ENCODE measurements at places on chromosomes 6 and 20. TPM values are rescaled to one million over a fixed set of nuclear protein-coding genes. Genes with fewer than 3 reads are reported as not detected.
A peak's percentile ranks its signal among the peaks of the same experiment; 100 is the strongest.

Gene ABHD16B
- not detected for total RNA-seq

Gene NUS1
- total RNA-seq, result 30.6 TPM

Gene CTAGE9
- not detected for total RNA-seq

Gene BMP5
- total RNA-seq, result not detected

Gene MAK
- not detected for total RNA-seq

Gene DLK2
- 1.1 TPM for total RNA-seq

GRCh38 chr20:44018942-44019637 is 104.4 kb downstream of the TOX2 start:
- no peak for DNase-seq

DNA sequence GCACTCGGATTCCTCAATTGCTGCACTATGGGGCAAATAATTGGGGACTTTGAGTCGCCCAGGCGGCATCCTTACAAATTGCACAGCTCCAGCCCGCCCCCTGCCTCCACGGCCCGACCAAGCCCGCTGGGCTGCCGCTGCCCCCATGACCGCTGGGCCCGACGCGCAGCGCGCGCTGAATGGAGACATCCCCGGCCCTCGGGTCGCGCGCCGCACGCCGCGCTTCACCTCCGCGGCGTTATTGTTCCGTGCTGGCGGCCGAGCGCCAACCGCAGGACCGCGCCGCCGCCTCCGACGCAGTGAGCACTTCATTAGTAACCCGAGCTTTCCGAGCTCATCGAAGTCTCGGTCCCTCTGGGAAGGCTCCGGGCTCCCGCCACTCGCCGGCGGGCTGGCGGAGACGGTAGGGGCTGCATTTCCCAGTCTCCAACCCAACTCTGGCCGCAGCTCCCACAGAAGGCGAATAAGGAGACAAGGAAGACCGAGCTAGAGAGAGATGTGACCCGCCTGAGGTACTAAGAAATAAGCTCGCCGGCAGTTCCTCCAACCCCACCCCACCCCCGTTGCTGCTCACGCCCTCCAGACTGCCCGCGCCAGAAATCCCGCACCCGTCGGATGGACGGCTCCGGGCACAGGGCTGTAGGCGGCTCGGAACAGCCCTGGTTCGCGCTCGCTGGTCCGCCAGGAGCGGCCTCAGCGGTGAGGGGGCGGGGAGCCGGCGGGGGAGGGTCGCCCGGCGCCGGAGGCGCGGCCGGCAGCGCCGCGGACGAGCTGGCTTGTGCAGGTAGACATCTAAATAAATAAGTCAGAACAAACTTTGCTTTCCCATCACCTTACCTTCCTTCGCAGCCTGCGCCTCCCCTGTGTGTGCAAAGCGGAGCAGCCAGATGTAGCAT is 703 bp downstream of the EPHA7 start:
- DNase-seq, result peak; percentile 90

DNA sequence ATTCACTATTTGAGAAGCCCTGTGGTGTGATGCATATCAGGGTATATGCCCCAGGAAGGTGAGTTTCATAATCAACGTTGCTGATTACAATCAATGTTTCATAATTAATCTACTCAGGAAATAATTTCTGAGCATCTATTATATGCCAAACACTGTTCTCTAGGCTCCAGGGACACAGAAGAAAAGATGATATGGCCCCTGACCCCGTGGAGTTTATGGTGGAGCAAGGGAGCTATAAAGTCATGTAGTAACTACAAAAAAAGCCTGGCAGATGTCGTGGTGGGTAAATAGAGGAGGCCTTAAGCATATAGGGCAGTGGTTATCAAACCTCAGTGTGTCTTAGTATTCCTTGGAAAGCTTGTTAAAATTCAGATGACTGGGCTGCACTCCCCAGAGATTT is 40.1 kb upstream of the BCAS1 start:
- no peak for DNase-seq

GRCh38 chr20:7866285-7866684 is 74.0 kb downstream of the HAO1 start:
- no peak for DNase-seq

DNA sequence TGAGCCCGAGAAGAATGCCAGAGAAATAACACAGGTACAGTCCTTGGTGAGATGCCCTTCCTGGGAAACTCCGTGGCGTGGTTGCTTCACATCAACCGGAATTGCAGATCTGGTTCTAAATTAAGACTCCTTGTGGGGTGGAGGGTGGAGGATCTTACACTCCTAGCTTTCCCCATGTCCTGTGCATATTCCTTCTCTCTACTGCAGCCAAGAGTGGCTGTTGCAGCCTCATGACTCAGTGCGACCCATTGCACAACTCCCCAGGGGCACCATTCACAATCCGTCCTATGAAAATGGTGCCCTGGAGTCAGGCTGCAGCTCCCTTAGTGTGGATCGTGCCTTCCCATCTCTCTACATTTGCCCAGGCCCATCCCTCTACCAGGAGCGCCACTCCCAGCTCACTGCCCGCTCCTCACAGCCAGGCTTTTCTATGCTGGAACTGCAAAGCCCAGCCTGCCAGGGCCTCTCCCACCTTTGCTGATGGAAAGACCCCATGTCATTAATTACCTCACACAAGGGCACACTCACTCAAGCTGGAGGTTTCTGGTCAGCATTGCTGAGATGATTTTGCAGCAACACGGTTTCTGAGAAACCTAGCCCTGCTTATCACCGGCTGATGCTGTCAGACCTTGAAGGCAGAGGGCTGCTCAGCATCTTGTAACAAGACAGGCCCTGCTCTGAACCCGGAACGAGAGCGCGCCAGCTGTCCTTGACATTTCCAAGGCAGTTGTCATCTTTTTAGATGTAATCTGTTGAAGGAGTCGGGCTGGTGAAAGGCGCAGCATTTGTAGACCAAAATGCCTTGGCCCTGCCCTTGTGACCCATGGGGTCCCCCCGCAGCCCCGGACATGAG is 39.7 kb downstream of the SIRPA start:
- no peak for DNase-seq

- no peak for DNase-seq
These were observed 134.7 kb downstream of the GPR63 start for GRCh38 chr6:96702626-96703025.

DNA sequence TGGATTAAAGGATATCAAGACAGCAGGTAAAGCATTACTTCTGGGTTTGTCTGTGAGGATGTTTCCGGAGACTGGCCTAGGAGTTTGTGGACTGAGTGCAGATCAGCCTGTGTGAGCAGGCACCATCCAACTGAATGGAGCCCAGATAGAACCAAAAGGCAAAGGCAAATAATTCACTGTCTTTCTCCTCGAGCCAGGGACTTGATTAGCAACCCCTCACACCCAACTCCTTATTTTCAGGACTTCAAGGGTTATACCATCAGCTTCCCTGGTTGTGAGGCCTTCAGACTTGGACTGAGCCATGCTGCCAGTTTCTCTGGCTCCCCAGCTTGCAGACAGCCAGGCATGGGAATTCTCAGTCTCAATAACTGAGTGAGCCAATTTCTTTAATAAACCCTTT is 19.3 kb downstream of the PSMB1 start:
- no peak for DNase-seq

DNA sequence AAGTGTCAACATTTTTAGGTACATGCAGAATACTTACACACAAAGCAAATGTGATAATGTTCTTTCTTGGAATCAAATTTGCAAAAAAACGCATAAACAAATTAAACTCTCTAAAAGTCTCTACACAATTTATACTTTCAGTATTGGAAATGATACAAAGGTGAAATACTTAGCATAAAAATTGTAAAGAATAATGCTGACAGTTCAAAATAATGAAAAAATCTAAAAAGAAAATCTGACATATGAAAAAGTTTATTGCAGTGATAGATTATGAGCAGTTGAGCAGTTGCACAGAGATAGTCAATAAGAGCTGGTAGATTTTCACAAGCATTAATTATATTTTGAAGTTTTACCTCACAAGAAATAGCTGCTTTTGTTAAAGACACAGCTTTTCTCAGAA is 1176.4 kb upstream of the EYS start:
- no peak for DNase-seq

GRCh38 chr20:39822667-39823066 is 860.5 kb downstream of the DHX35 start:
- DNase-seq, result no peak

DNA sequence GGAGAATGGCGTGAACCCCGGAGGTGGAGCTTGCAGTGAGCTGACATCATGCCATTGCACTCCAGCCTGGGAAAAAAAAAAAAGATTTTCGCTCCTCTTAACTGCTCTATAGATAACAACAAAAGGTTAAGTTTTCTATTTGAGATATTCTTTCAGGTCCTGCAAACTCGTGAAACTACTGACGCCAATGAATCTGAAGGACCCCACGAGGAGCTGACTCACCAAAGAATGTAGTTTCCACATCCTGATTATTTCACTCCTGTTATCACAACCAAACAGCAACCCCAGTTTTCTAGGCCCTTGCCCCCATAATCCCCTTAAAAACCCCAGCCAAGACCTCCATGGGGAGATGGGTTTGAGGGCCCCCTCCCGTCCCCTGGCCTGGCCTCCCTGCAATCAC is 58.7 kb downstream of the OTOR start:
- no peak for DNase-seq

DNA sequence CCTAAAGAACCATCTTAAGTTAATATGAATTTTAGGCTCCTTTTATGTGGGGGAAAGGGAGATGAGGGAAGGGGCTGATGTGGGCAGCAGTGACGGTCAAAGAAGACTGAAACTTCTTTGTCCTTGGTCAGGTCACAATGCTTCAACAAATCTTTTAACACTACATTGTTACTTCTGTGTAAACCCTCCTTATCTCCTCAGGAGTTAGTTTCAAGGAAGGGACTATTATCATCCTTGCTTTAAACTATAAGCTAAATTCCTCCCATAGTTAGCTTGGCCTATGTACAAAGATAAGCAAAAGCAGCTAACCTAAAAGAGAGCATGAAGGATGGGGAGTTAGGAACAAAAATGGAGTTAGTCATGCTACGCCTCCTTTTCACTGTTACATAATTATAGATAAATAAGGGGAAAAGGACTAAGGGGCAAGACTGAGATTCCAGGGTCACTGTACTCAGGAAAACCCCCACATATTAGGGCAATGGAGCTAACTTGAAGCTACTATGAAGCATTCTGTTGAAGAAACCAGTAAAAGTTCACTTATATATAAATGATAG is 172.7 kb upstream of the RUNX2 start:
- no peak for DNase-seq
